ENCODE measurements at places on chromosomes 5 and 9.
A peak's percentile ranks its signal among the peaks of the same experiment; 100 is the strongest.

GRCh38 chr5:81209869-81210493, 23.1 kb upstream of the CKMT2 start:
- DNase-seq: no peak

- no peak for DNase-seq
These were observed 102.2 kb downstream of the SERINC5 start for GRCh38 chr5:80153586-80154126.

- DNase-seq: peak; percentile 48
These were observed 33.5 kb upstream of the CKS2 start for GRCh38 chr9:89277454-89277853.

- no peak for DNase-seq
These were observed 161.6 kb upstream of the PANK3 start for GRCh38 chr5:168740811-168741213.
